ENCODE measurements at places on chromosomes 13 and 19.
A peak's percentile ranks its signal among the peaks of the same experiment; 100 is the strongest.

- no peak for DNase-seq
Observed at GRCh38 chr13:105445796-105446195, 1089.7 kb downstream of the EFNB2 start.

GRCh38 chr13:45240143-45240542, 39.3 kb upstream of the KCTD4 start:
- DNase-seq = no peak

GRCh38 chr13:108408672-108409071, 139.2 kb downstream of the TNFSF13B start:
- DNase-seq = no peak

GRCh38 chr19:55550321-55550650, 4.9 kb upstream of the SBK3 start:
- DNase-seq = no peak

DNA sequence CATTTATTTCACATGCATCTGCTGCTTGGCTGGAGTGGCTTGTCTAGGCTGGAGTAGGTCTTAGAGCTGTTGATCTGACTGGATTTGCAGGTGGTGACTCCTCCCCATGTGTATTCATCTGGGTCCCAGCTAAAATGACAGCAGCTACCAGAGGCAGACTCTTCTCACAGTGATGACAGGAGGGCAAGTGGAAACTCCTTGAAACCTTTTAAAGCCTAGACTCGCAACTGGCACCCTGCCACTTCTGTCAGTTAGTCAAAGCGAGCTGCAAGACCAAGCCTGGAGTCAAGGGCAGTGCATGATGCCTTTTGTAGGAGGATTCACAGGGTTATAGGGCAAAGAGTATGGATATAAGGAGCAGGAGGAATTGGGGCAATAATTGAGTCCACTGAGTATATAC, 65.2 kb downstream of the TEX26 start:
- DNase-seq = no peak

DNA sequence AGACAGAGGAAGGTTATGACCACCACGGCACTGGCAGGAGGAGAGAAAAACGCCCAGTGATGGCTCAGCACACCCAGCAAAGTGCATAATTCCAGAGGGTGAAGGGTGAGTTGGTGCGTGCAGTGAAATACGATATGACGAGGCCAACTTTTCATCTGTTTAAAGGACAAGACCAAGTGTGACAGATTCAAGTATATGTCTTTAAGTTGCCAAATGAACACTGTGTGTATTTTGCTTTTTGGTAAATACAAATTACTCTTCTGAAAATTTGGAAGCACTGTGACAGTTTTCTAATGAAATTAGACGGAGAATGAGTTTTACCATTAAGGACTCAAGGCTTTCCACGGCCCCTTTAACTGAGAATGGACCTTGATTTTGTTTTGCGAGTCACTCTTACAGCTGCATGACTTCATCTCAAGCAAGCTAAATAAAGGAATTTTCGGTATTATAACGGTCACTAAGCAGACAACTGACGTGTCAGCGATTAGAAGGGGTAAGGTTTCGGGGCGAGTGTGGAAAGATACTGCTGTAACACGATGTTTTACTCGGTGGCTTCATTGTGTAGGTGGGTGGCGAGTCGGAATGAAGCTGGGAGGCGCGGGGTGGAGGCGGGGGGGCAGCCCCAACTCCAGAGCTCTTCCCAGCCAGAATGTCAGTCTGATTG, 22.8 kb downstream of the COL4A2 start:
- DNase-seq = no peak

DNA sequence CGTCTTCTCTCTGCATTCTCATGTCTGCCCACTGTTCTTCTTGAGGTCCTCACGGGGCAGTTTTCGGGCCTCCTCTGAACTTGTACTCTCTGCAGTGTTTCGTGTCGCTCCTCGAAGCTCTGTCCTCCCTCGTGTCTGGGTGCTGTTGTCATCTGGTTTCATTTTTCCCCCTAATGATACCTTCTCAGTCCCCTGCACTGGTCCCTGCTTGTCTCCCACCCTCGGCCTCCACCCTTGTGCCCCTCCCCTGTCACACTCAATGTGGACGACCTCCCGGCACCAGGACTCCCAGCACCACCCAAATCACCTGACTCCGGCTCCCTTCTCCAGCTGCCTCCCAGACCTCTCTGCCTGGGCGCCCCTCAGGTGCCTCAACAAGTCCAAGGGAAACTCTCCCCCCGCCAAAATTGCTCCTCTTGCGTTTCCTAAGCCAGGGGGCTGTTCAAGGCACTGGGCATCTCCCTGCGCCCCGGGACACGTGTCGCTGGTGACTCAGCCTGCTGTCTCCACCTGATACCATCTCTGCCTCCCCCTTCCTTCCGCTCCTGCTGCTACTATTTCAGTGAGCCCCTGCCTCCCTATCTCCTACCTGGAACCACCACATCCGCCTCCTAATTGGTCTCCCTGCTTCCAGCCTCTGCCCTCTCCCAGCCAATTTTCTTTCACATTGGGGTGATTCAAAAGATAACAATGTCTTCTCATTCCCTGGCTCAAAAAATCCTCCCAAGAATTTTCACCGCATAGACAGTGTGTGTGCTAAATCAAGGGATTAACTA, 49.5 kb downstream of the RFX2 start:
- DNase-seq = peak; percentile 93

DNA sequence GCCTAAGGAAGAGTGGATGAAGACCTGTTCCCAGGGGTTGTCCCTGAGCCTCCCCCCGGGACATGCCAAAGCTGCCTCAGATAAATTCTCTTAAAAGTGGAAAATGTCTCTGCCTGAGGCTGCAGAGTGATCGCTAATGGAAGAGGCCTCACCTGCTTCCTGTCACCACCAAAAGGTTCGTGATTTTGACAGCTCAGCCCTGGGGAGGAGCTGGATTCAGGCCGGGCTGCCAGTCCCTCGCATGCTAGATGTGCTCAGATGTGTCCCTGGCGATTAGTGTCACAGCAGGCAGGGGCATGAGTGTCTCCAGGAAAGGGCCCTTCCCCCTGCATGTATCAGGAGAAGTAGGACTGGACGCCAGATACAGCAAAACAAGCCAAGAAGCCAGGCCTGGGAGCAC, 626.5 kb downstream of the UQCRFS1 start:
- no peak for DNase-seq

GRCh38 chr19:39411081-39411831, 1.2 kb upstream of the PLEKHG2 start:
- DNase-seq = peak; percentile 46

GRCh38 chr19:12513531-12514061, 29.0 kb upstream of the ZNF709 start:
- no peak for DNase-seq

DNA sequence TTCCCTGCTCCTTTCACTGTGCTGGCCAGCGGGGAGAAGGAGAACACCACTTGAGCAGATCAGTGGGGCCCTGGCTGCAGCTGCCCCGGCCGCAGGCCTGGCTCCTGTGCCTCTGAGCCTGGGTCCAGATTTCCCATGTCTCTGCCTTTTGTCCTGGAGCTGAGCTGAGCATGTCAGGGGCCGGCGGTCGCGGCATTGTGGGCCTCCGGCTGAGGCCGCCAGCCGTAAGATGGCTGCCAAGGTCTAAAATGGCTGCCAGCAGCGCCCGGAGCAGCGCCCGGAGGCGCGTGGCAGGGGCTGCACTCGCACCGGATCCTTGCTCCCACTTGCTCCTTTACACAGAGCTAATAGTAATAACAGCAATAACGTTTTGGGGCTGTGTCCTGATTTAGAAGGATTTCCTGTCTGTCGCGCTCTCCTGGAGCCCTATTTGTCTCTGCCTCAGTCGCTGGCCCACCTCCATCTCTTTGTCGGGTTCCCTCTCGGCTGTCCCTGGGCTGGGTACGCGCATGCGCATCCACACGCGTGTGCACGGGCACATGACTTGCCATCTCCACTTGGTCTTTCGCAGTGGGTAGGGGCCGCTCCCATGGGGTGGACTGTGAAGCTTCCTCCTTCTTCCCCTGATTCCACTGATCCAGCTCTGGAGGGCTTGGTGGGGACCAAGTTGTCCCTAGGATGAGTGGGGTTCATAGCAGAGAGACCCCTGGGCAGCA, 32.1 kb downstream of the LYL1 start:
- DNase-seq = no peak

DNA sequence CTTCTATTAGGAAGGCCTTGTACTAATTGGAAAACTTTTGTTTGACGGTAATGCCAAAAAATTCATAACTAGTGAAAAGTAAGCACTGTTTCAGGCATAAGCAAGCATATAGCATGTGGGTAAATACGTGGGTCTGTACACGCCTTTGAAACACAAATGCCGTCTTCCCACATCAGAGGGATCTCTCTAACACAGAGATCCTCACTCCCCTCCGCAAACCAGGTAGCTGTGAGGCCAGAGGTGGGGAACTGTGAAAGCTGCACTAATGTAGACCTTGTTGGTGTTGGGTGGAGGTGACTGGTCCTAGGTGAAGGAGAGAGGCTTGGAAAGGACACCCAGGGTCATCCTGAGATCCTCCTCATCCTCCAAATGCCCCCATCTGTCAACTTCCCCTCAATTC, 16.0 kb upstream of the POU2F2 start:
- DNase-seq = no peak

GRCh38 chr13:79648191-79648590, 167.2 kb downstream of the NDFIP2 start:
- DNase-seq = no peak

DNA sequence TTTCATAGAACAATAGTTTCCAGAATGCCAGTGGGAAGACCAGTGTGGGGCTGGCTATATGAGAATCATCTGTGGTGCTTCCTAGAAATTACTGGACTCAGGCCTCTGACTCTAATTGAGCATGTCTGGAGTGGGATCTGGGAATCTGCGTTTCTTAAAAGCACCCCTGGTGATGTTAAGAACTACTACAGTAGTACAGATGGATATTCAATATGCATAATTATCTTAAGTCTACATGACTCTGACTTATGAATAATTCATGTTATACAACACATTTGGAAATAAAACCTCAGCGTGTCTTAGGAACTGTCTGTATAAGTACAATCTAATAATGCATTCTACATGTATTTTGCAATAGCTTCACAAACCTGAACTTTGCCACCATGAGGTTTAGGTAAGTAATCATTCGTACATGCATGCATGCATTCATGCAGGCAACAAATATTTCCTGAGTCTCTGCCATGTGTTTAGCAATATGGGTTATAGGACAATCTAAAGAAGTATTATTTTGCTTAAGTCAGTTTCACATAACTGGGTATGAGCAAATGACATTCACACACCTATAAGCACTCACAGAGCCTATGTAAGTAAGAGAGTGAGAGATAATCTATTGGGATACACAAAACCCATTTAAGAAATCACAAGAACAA, 62.0 kb downstream of the EPSTI1 start:
- no peak for DNase-seq

GRCh38 chr19:1938071-1938470, 2.9 kb upstream of the CSNK1G2 start:
- no peak for DNase-seq

GRCh38 chr13:41244556-41244955, 18.8 kb downstream of the MTRF1 start:
- no peak for DNase-seq

GRCh38 chr19:34722353-34722752, 11.7 kb upstream of the ZNF181 start:
- DNase-seq = no peak

DNA sequence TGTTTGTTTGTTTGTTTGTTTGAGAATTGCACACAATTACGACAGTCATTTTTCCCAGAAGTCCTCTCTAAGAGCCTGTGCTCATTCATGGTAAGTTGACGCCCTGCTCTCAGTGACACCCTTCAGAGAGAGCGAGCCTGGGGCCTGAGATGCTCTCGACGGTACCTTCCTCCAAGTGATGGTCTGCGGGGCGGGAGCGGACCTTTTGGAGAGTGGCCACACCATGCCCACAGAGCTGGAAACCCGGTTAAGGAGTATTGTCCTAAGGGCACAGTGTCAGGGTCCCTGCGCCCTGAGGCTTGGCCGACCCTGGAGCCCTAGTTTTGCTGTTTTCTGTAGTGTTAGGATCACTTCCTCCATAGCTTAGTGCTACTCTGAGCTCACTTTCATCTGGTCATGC, 3.6 kb downstream of the POP4 start:
- no peak for DNase-seq
